Heart right ventricle (tissue), 16 donors: ENCODE measurements at places on chromosomes 3 and 15. TPM values are rescaled to one million over a fixed set of nuclear protein-coding genes. Genes with fewer than 3 reads are reported as not detected.

Gene ZFAND6
- total RNA-seq, result 77.3 TPM

Gene SAMMSON
- total RNA-seq, result 0.32 TPM

Gene PODXL2
- 1.6 TPM for total RNA-seq

Gene GREM1
- 0.06 TPM for total RNA-seq

Gene SMAD6
- 16.7 TPM for total RNA-seq

Gene SNAPC5
- 33.4 TPM for total RNA-seq

Gene CAMKV
- not detected for total RNA-seq

Gene B4GALT4
- 11.8 TPM for total RNA-seq

Gene CLEC3B
- total RNA-seq, result 40.7 TPM

Gene CD200
- total RNA-seq, result 0.95 TPM

Gene ROPN1
- total RNA-seq, result 0.28 TPM

Gene CASR
- not detected for total RNA-seq

Gene ROBO2
- 0.34 TPM for total RNA-seq

Gene CPNE9
- not detected for total RNA-seq

Gene CD276
- 33.7 TPM for total RNA-seq

Gene XYLB
- 1.7 TPM for total RNA-seq

Gene GOLGA8R
- total RNA-seq, result 2.3 TPM

Gene NR1I2
- 0.23 TPM for total RNA-seq

Gene AP2M1
- total RNA-seq, result 371 TPM

Gene MNS1
- 2.3 TPM for total RNA-seq

Gene FRMD5
- 54.3 TPM for total RNA-seq

Gene FANCD2OS
- not detected for total RNA-seq
